H54 (cell line): ENCODE measurements at places on chromosomes 13 and 19.

DNA sequence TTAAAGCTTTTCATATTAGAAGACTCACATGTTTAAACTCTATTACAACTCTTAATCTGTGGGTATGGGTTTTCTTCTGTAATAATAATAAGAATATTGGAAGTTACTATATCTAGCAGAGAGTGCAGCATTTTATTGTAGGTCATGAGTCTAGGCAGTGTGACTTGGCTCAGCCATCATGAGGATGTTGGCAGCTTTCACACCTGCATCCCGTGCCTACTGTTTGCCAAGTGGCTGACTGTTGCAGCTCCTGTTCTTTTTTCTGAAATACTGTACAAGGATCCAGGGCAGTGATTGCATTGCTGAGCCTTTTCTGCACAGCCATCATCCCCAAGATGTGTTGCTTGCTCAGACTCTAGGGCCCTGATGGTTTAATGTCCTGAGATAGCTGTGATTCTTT, 47.4 kb downstream of the MTUS2 start:
- no peak for DNase-seq

DNA sequence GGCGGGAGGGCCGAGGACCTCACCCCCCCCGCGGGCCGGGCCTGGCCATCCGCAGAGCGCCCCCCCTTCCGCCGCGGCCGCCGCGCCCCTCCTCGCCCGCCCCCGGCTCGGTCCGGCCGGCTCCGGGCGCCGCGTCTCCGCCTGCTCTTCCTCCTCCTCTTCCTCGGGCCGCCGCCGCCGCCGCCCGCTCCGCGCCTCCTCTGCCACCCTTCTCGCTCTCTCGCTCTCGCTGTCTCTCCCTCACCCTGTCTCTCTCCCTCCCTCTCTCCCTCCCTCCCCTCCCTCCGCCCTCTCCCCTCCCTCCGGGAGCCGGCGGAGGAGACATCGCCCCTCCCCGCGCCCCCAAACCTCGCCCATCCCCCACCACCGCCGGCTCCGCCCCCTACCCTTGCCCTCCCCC, at the start of gene SHANK1:
SHANK1 (minus strand) TSS at position 237 of the 400 bp plus-strand sequence. CDS start 2,883 bp downstream, outside the sequence.
- no peak for DNase-seq

DNA sequence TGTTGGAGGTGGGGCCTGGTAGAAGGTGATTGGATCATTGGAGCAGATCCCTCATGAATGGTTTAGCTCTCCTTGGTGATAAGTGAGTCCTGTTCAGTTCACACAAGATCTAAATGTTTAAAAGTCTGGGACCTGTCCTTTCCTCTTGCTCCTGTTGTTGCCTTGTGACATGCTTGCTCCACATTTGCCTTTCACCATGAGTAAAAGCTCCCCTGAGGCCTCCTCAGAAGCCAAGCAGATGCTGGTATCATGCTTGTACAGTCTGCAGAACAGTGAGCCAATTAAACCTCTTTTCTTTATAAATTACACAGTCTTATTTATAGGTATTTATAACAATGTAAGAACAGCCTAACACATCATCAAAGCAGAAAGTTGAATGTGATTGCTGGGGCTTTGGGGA, 24.2 kb upstream of the RFC3 start:
- DNase-seq: no peak

GRCh38 chr19:52464798-52465470, 11.6 kb downstream of the ZNF578 start:
- DNase-seq: no peak

DNA sequence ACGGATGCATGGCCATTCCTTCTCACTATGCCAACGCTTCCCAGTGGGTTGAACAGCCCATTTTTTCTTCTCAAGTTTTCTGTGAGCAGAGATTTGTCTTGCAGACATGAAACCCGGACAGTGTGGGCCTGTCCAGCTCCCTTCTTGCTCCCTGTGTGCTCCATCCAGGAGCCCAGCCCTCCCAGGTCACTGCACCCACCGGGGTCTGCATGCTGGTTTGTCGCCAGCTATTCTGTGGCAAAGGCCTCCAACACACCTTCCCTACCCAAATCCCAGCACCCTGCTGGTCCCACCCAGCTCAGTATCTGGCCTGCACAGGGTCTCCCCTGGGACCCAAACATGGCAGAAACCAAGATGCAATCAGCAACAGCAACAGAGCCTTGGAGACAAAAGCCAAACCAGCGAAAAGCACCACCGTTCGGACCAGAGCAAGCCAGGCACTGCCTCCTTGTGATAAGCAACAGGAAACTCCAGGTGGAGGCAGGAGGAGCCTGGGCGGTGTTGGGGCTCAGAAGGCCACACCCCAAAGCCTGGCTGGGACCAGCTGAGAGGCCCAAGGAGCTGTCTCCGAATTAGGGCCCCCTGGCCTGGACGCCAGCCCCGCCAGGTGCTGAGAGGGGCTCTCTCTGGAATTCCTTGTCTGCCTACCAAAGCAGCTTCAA, 12.2 kb upstream of the SPACA7 start:
- DNase-seq: no peak
